T-helper 1 cell (primary cell): ENCODE measurements at places on chromosomes 1 and 21.
A peak's percentile ranks its signal among the peaks of the same experiment; 100 is the strongest.

- no peak for DNase-seq
Measured at GRCh38 chr1:202577381-202577780, 132.9 kb downstream of the SYT2 start.

- DNase-seq: no peak
Measured at GRCh38 chr1:5191470-5191869, 537.1 kb downstream of the AJAP1 start.

- no peak for DNase-seq
Measured at GRCh38 chr1:52580283-52580682, 21.9 kb upstream of the GPX7 start.

GRCh38 chr1:65431111-65431705, 10.7 kb downstream of the LEPR start:
- DNase-seq: no peak

- DNase-seq: no peak
Measured at GRCh38 chr1:87291107-87291506, 37.6 kb upstream of the LMO4 start.

DNA sequence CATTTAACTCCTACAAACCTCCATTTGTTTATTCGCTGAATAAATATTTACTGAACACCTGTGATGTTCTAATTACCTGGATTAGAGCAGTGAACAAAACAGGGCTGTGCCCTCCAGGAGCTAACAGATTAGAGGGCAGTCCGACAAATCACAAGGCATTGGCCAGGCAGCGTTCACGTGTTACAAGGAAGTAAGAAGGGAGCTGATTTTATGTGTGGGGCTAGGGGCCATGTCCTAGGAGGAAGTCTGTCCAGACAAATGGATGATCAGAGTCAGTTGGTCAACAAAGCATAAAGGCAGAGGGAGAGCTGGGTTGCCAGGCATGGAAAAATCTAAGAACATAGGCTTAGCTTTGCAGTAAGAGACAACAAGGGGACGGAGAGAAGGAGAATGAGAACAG, 57.3 kb upstream of the BACE2 start:
- DNase-seq: no peak

GRCh38 chr1:33842348-33842747, 21.5 kb upstream of the HMGB4 start:
- DNase-seq: no peak

DNA sequence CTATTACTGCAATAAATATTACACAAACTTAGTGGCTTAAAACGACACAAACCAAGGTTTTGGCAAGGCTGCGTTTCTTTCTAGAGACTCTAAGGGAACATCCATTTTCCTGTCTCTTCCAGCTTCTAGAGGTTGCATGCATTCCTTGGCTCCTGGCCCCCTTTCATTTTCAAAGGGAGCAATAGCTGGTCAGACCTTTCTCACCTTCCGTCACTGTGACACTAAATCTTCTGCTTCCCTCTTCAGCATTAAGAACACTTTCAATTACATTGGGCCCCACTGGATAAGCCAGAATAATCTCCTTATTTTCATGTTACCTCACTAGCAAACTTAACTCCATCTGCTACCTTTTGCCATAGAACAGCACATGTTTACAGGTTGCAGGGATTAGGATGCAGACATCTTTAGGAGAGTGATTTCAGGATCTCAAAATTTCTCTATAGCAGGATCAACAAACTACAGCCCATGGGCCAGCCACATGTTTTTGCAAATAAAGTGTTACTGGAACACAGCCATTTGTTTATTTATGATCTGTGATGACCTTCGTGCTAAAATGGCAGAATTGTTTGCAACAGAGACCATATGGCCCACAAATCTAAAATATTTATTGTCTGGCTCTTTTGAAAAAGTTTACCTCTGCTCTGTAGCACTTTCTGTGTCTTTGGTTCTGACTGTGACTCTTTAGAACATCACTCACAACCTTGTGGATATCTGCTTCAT, 221.5 kb upstream of the SGIP1 start:
- no peak for DNase-seq

GRCh38 chr1:102833151-102833550, 275.2 kb downstream of the COL11A1 start:
- no peak for DNase-seq

DNA sequence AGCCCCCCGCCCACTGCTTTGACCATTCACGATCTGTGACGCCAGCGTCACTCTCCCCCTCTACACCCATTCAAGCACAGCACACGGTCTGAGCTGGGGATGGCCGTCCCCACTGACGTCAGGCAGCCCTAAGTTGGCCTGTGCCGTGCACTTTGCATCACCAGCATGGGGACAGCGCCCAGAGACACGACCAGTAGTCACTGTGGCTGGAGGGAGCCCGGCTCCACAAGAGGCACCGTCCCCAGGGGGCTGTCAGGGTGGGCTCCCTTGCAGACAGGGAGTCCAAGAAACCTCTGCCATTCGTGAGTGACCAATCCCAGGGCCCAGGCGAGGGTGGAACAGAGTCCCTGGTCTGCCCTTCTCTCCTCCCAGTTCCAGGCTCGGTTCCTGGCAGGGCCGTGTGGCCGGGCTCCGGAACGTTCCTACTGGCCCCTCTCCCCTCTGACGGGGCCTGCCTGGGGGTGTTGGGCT, 2.3 kb downstream of the KRTAP10-8 start:
- no peak for DNase-seq

GRCh38 chr1:75085931-75086330, 48.3 kb upstream of the LHX8 start:
- no peak for DNase-seq

DNA sequence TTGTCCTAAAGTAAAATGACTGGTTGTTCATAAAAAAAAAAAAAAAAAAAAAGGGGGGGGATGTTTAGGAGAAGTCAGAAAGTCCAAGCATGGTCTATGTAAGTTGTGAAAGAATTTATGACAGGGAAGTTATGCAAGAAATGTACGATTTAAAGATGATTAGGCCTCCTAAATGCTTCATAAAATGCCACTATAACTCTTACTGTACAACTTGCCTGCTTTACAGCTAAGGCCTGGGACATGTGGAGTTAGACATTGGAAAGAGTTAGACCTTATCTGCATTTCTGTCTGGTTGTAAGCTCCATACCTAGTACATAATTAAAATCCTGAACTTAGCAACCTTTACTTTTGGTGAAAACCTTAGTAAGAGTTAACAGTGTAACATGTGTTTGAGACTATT, 150.0 kb downstream of the TPR start:
- no peak for DNase-seq

GRCh38 chr1:20739225-20739624, 6.7 kb upstream of the SH2D5 start:
- no peak for DNase-seq

GRCh38 chr1:165501970-165502348, 41.8 kb upstream of the LRRC52 start:
- DNase-seq: no peak

GRCh38 chr1:230149751-230150584, 82.9 kb downstream of the GALNT2 start:
- DNase-seq: no peak

DNA sequence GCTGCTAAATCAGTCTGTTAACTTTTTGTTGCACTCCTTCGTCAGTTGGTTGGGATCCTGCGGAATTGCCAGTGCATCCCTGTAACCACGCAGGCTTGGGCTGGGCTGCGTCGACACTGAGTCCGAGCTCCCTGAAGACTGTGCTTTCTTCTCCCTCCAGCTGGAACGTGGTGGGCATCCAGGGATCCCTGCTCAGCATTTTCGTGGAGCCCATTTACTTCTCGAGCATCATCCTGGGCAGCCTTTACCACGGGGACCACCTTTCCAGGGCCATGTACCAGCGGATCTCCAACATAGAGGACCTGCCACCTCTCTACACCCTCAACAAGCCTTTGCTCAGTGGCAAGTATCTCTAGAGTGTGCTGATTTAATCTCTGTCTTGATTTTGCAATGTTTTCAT, 83.3 kb downstream of the POFUT2 start:
- no peak for DNase-seq

- no peak for DNase-seq
Measured at GRCh38 chr1:110668549-110668948, 6.2 kb downstream of the KCNA3 start.

DNA sequence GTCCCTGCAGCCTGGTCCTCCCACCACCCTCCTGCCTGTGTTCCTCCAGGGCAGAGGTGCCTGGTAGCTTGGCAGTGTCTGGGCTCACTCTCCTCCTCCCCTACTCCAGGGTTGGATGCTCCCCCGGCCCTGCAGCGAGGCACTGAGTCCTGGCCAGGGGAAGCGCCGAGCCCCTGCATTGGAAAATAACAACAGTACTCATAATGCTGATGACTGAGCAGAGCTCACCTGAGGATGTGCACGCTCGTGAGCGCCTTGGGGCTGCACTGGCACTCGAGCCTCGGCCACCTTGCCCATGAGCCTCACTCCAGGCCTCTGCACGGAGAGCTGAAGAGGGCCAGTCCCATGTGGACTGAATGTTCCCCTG, 6.0 kb upstream of the ACTRT2 start:
- no peak for DNase-seq

GRCh38 chr1:110060034-110060661, 10.3 kb downstream of the ALX3 start:
- peak; percentile 47 for DNase-seq

- DNase-seq: no peak
Measured at GRCh38 chr1:175498002-175498401, 245.4 kb downstream of the TNR start.

DNA sequence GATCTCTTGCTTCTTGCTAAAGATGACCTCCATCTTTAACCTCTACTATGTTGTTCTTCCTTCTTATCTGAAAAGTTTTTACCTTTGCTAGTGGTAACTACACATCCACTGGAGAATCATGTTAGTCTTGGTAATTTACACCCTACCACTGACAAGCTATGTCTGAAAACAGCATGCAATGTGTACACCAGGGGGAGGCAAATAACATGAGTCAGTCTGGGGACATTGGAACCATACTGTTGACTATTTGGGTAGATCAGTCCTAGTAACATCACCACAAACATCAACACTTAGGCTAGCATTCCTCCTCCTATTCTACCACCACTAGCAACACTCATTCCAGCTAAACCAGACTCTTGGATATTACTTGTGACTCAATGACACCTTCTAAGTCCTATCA, 549.0 kb downstream of the KCNT2 start:
- DNase-seq: no peak

- DNase-seq: no peak
Measured at GRCh38 chr1:92544756-92545165, 58.0 kb upstream of the GFI1 start.

DNA sequence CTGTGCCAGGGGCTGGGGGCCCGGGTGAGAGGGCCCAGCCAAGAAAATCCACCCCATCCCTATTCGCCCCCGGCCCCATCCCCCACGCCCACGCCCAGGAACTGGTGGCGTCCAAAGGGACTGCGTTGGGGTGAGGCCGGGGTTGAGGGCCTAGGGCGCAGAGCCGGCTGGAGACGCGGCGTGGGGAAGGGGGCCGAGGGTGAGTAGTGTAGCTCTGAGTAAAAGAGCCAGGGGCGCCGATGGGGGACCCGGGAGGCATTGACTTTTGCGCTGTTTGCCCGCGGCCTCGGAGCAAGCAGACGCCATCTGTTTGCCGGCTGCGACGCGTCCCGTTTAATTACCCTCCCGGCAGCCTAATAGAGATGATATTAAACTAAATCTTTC, 3.5 kb upstream of the DMRTA2 start:
- DNase-seq: no peak

GRCh38 chr1:160682983-160683865, 28.4 kb downstream of the CD48 start:
- DNase-seq: peak; percentile 85

GRCh38 chr1:16073490-16074119, at the start of gene FAM131C:
Gene FAM131C, minus strand, starts transcription at chr1:16073651. Its CDS starts 209 bp downstream, at chr1:16073442.
- DNase-seq: no peak

DNA sequence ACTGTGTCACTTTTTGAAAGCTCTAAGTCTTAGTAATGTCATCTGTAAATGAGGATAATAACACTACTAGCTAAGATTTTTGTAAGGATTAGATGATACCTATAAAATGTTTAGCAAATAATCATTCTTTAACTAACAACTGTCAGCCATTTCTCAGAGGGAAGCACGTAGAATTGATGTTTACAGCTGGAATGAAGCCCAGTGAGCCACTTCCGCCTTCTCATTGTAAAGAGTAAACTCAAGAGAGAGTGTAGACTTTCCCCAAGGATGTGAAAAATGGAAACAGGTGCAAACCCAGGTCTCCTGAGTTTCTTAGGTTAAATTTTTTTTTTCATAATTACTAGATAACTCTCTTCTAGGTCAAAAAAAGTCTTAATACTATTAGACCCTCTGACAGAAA, 4.9 kb downstream of the GREM2 start:
- DNase-seq: no peak

- DNase-seq: no peak
Measured at GRCh38 chr1:236835491-236835890, 40.4 kb downstream of the MTR start.

GRCh38 chr1:202343652-202344349, 2.1 kb upstream of the UBE2T start:
- DNase-seq: no peak

DNA sequence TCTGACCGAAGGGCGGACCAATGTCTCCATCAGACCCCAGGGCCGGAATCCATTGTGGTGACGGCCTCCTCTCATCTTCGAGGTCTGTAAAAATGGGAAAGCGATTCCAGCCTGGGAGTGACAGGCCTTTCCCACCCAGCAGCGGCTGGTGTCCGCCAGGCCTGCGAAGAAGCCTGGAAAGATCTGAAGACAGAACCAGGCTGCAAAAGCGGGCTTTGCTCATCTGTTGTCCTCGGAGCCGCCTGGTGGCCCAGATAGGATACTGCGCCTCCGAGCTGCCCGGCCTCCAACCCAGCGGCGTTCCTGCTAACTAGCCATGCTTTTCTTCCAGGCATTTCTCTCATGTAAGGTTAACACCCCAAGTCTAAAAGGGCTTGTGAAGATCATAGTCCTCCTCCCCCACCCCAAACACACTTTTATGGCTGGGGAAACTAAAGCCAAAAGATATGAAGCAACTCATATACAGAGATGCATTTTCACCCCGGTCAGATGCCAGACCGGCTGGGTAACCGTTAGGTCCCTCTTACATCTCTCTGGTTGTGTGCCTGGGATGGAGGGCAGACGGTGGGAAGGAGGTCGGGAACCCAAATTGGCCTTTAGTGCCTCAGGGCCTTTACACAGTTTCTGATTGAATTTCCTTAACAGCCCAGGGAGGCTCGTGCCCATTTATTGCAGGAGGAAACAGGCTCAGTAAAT, 1.9 kb upstream of the DHRS3 start:
- DNase-seq: peak; percentile 71

DNA sequence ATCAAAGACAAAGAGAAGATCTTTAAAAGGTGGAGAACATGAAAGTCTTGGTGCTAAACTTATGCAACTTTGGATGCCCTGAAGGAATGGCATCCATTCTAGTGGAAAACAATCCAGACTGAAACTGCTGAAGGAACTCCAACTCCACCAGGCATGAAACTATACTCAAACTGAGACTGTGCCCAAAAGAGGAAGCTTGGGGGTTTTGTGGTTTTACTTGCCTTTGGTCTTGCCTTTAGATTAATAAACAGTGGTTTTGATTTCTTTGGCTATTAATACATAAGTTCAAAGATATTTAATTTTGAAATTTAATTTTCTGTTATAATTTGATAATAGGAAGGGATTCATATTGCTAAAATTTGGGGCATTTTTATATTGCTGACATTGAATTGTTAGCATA, 17.4 kb upstream of the SLC30A10 start:
- DNase-seq: no peak
